ENCODE measurements at places on chromosomes 4 and X. TPM values are rescaled to one million over a fixed set of nuclear protein-coding genes. Genes with fewer than 3 reads are reported as not detected.

The RXFP1 gene
- 0.18 TPM for polyA plus RNA-seq

The SORCS2 gene
- polyA plus RNA-seq, result 8.8 TPM

The CXCL13 gene
- polyA plus RNA-seq, result 13.2 TPM

The TMEM35A gene
- polyA plus RNA-seq, result 1.6 TPM

The MAGEB6 gene
- not detected for polyA plus RNA-seq

The NRK gene
- 189 TPM for polyA plus RNA-seq

The TMEM47 gene
- 93.0 TPM for polyA plus RNA-seq

The TENM3 gene
- 15.3 TPM for polyA plus RNA-seq

The JCHAIN gene
- 1.5 TPM for polyA plus RNA-seq

The HDAC8 gene
- polyA plus RNA-seq, result 19.2 TPM

The SSX5 gene
- not detected for polyA plus RNA-seq

The P2RY4 gene
- 0.25 TPM for polyA plus RNA-seq

The MAOB gene
- 0.95 TPM for polyA plus RNA-seq

The GIMD1 gene
- 0.09 TPM for polyA plus RNA-seq

The SPANXN4 gene
- not detected for polyA plus RNA-seq

The MAGEA9B gene
- polyA plus RNA-seq, result not detected

The GPAT3 gene
- 11.8 TPM for polyA plus RNA-seq

The HADH gene
- 103 TPM for polyA plus RNA-seq

The RHOXF2B gene
- polyA plus RNA-seq, result not detected

The SSX2 gene
- not detected for polyA plus RNA-seq

The CXXC4 gene
- 1.8 TPM for polyA plus RNA-seq
